Psoas muscle (tissue), 8 donors: ENCODE measurements at places on chromosomes 16 and 17. TPM values are rescaled to one million over a fixed set of nuclear protein-coding genes. Genes with fewer than 3 reads are reported as not detected.

The NR1D1 gene
- 40.8 TPM for total RNA-seq

The TLCD2 gene
- total RNA-seq, result 1.6 TPM

The TAC4 gene
- not detected for total RNA-seq

The GHDC gene
- total RNA-seq, result 7.7 TPM

The CCL16 gene
- total RNA-seq, result not detected

- no peaks in the 10 kb centered on the region for H3K36me3 ChIP-seq
- H3K27me3 ChIP-seq, result no peaks in the 10 kb centered on the region
- H3K4me1 ChIP-seq, result no peaks in the 10 kb centered on the region
- H3K4me3 ChIP-seq, result no peak overlapping the region
- no peak overlapping the region for H3K27ac ChIP-seq
These were observed 14.7 kb upstream of the SKAP1 start for GRCh38 chr17:48444516-48445247.

DNA sequence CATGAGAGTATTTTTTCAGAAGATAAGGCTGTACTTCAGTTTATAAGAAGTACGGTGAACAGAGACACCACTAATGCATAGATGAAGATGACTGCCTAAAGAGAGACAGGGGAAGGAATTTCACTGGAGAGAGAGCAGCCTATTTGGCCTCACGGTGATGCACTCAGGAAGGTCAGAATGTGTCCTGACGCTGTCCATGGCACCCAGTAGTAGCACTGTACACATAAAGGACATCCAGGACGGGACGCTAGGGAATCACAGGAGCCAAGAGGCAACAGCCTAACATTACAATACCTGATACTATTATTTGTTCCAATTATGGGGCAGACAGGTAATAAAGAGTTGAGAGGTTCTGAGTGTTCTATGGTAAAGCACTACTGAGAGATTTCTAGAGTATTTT lies 24.9 kb upstream of the LRRC37A start:
- peaks cover 8% of the 10 kb centered on the region for H3K4me1 ChIP-seq
- H3K4me3 ChIP-seq, result no peak overlapping the region
- H3K27ac ChIP-seq, result no peak overlapping the region

DNA sequence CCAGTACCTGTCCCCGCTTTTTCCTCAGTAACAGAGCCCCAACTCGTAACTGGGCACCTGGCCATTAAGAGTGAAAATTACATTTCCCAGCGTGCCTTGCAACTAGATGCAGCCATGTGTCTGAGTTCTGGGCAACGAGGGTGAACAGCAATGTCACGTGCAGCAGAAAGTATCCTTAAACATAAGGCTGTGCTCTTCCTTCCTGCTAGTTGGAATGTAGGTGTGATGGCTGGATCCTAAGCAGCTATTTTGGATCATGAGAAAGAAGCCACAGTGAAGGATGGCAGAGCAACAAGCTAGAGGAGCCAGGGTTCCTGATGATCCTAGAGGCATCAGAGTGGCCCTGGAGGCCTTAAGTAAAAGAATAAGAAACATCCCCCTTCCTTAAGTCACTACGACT lies 36.0 kb downstream of the ACTG1 start:
- no peak for DNase-seq
- no peaks in the 10 kb centered on the region for H3K36me3 ChIP-seq
- no peaks in the 10 kb centered on the region for H3K27me3 ChIP-seq
- H3K4me3 ChIP-seq, result no peak overlapping the region
- H3K4me1 ChIP-seq, result peaks cover 9% of the 10 kb centered on the region
